ENCODE measurements at places on chromosomes 11 and 22. TPM values are rescaled to one million over a fixed set of nuclear protein-coding genes. Genes with fewer than 3 reads are reported as not detected.

- no peaks in the 10 kb centered on the region for H3K27me3 ChIP-seq
- no peak overlapping the region for H3K27ac ChIP-seq
- no peak overlapping the region for H3K4me3 ChIP-seq
- H3K4me1 ChIP-seq: no peaks in the 10 kb centered on the region
- no peaks in the 10 kb centered on the region for H3K36me3 ChIP-seq
Measured at GRCh38 chr11:68454767-68455166, 5.8 kb upstream of the PPP6R3 start.

DNA sequence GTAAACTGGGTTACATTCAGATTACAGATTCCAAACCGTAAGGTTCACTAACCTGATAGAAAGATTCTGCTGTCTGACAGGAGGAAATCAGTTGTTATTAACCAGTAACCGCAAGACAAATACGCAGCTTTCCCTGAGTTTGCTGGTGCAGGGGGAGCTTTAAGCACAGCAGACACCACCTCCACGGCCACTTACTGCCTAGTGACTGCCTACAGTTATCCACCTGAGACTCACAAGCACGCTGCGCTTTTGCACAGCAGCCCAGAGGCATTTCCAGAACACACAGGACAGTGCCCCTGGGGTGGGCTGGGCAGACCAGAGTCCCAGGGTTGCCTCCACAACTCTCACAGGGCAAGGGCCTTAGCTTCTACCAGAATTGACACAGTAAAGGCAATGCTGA is 90.9 kb downstream of the CTTN start:
- DNase-seq: no peak
- H3K4me1 ChIP-seq: no peaks in the 10 kb centered on the region
- H3K27me3 ChIP-seq: no peaks in the 10 kb centered on the region
- no peaks in the 10 kb centered on the region for H3K36me3 ChIP-seq
- no peak overlapping the region for H3K27ac ChIP-seq
- H3K4me3 ChIP-seq: no peak overlapping the region

GRCh38 chr11:5281596-5281995 is 11.9 kb upstream of the HBE1 start:
- no peaks in the 10 kb centered on the region for H3K36me3 ChIP-seq
- no peak for DNase-seq
- no peak overlapping the region for H3K27ac ChIP-seq
- H3K4me1 ChIP-seq: no peaks in the 10 kb centered on the region

DNA sequence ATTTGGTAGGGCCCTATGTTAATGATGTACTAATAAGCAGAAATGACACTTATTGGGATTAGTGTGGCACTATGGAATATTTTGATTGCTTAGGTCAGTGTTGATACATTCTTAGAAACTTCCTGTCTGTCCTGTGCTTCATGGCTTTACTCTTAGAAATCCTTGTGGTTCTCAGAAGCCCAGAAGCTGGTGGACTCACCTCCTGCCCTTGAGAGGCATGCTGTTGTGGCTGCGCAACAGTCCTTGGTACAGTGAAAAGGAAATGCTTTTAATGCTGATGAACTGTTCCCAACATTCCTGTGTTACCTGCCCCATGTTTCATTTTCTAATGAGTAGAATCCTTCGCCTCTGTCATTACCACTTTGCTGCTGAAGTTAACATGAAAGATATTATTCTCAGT is 52.4 kb upstream of the MYO18B start:
- H3K36me3 ChIP-seq: peaks cover 2% of the 10 kb centered on the region
- H3K27ac ChIP-seq: no peak overlapping the region
- H3K4me3 ChIP-seq: no peak overlapping the region

The SERPING1 gene
- not detected for polyA plus RNA-seq
